NCI-H2171 (cell line): ENCODE measurements at places on chromosomes 6 and 20.

DNA sequence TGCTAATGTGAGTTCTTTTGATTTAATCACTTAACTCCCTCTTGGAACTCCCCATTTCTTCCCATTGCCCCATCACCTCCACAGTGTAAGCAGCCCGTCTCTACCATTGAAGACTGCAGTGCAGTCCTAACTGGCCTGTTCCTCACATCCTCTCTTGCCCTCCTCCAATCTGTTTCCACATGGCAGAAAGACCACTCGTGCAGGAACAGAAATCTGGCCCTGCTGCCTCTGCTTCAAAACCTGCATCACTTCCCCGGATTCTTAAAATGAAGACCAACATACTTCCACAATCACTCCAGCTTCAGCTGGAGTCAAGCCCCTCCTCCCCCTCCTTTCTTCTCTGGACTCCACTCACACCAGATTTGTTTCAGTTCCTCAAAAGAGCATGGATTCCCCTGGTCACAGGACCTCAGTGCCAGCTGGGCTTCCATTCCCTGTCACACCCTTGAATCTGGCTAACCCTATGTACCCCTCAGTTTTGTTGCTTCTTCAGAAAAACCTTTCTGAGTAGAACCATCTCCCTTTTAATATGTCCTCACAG is 802.3 kb downstream of the MAFB start:
- DNase-seq, result no peak

- DNase-seq, result no peak
Measured at GRCh38 chr20:62066983-62067433, 1.3 kb upstream of the TAF4 start.

DNA sequence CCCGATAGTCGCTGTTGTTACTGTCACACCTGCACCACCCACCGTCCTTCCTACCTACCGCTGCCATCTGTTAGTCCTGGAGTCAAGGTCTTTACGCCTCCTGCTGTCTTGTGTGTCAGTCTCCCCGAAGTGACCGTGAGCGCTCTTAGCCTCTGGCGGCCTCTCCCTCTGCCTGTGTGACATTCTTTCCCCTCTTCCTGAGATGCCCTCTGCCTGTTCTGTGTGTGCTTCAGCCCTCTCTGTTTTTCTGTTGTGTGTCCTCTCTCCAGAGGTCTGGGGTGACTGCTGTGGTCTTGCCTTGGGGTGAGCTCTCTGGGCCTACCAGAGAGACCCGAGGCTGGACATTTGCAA is 54.9 kb downstream of the TCP11 start:
- DNase-seq, result no peak

DNA sequence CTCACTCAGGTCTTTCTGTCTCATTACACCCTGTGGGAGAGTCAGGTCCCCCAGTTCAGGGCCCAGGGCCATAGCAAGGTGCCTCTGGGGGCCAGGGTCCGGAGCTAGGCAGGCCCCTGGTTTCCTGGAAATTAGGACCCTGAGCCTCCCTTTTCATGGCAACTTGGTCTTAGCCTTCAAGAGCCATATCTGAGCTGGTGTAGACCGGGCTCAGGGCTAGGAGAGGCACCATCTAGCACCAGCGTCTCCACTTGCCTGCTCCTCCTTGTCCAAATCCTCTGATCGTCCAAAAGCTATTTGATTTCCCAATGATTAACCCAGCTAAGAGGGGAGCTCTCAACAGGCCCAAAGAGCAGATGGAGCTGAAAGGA is 5.6 kb downstream of the MDFI start:
- no peak for DNase-seq

DNA sequence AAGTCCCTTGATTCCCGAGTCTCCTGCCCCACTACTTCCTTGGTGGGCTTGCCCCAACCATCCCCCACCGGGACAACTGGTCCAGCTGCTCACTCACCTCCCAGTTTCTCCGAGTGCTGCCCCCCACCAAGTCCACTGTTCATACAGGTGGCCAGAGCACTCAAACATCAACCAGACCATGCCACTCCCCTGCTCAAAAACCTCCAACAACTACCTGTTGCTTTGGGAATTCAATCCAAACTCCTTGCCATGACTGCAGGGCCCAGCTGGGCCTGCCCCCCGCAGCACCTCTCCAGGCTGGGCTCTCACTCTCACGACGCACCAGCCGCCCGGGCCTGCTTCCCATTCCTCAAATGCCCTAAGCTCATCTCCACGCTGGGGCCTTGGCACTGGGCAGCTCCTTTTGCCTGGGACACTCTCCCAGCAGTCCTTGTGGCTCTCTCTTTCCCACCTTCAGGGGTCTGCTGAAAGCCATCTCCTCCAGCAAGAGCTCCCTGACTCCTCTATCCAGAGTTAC is 97.5 kb downstream of the NFATC2 start:
- DNase-seq, result no peak

DNA sequence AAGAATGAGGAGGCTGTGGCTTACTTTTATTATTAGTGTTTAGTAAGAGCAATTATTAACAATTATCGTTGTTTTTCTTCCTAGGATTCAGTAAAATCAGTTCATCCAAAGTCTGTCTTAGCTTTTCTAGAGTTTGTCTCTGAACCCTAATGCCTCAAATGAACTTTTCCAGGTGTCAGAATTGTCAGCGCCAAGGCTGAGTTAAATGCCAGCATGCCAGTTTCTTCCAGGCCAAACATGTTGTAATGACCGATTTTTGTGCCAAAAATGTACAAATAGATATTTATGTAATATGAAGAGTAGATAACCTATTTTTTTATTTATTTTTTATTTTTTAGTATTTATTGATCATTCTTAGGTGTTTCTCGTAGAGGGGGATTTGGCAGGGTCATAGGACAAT is 66.8 kb upstream of the SCGN start:
- no peak for DNase-seq
